Cardiac muscle cell (in vitro differentiated cells and primary cell): ENCODE measurements at places on chromosomes 13 and 19.

DNA sequence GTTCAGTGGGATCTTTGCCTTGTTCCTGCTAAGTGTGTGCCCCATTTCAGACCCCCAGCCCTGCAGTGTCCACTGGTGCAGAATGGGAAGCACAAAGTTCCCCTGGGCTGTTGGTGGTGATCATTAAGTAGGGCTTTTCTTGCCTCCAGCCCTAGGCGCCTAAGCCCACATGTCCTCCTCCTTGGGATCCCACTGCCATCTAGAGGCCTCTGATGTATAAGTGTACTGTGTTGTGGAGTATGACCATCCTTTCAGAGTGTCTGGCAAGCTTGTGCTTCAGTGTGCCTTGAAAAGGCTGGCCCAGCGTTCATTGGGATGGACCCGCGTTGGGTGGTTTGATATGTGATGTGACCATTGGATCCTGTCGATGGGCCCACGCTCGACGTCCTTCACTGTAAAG lies 71.2 kb downstream of the WASF3 start:
- H3K4me1 ChIP-seq, result peaks cover 3% of the 10 kb centered on the region
- H3K27ac ChIP-seq, result no peak overlapping the region
- H3K4me3 ChIP-seq, result no peak overlapping the region
- H3K27me3 ChIP-seq, result no peaks in the 10 kb centered on the region

DNA sequence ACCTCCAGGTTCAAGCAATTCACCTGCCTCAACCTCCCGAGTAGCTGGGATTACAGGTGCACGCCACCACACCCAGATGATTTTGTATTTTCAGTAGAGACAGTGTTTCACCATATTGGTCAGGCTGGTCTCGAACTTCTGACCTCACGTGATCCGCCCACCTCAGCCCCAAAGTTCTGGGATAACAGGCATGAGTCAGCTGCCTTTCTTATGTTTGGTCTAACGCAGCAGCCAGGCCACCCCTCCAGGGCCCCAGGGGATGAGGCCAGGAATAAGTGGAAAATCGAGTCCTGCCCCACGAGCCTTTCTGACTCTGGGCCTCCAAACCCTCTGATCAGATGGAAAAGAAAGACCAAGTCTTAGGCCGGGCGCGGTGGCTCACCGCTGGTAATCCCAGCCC lies 44.5 kb downstream of the CERS4 start:
- no peak overlapping the region for H3K4me3 ChIP-seq
- H3K36me3 ChIP-seq, result peaks cover 17% of the 10 kb centered on the region
- no peaks in the 10 kb centered on the region for H3K27me3 ChIP-seq
- DNase-seq, result no peak
- H3K4me1 ChIP-seq, result no peaks in the 10 kb centered on the region
- no peak overlapping the region for H3K27ac ChIP-seq

- no peak for DNase-seq
- no peak overlapping the region for H3K27ac ChIP-seq
- no peak overlapping the region for H3K4me3 ChIP-seq
- H3K4me1 ChIP-seq, result no peaks in the 10 kb centered on the region
These were observed 4.7 kb upstream of the CYP4F3 start for GRCh38 chr19:15636026-15636425.

- no peak overlapping the region for H3K27ac ChIP-seq
- H3K4me3 ChIP-seq, result no peak overlapping the region
- no peak for DNase-seq
These were observed 202.4 kb downstream of the LMO7 start for GRCh38 chr13:75838366-75839005.

- peak overlapping the region; percentile 90 for H3K27ac ChIP-seq
- H3K4me3 ChIP-seq, result peak overlapping the region; percentile 75
- peak; percentile 82 for DNase-seq
- no peaks in the 10 kb centered on the region for H3K27me3 ChIP-seq
- no peaks in the 10 kb centered on the region for H3K36me3 ChIP-seq
- H3K4me1 ChIP-seq, result peaks cover 20% of the 10 kb centered on the region
These were observed 19.3 kb upstream of the GATAD2A start for GRCh38 chr19:19385896-19386869.

GRCh38 chr19:41480336-41480735 lies 37.4 kb downstream of the ERICH4 start:
- H3K27me3 ChIP-seq, result no peaks in the 10 kb centered on the region
- H3K27ac ChIP-seq, result no peak overlapping the region
- H3K4me3 ChIP-seq, result no peak overlapping the region
- H3K4me1 ChIP-seq, result no peaks in the 10 kb centered on the region

- no peaks in the 10 kb centered on the region for H3K27me3 ChIP-seq
- H3K27ac ChIP-seq, result no peak overlapping the region
- H3K36me3 ChIP-seq, result no peaks in the 10 kb centered on the region
- H3K4me3 ChIP-seq, result no peak overlapping the region
These were observed 38.4 kb upstream of the PEPD start for GRCh38 chr19:33559996-33560395.

GRCh38 chr19:39406656-39407409 lies at the start of gene ZFP36:
Gene ZFP36, plus strand, starts transcription at chr19:39406847. Its CDS starts 58 bp downstream, at chr19:39406905.
- H3K36me3 ChIP-seq, result no peaks in the 10 kb centered on the region
- no peaks in the 10 kb centered on the region for H3K27me3 ChIP-seq
- peaks cover 27% of the 10 kb centered on the region for H3K4me1 ChIP-seq
- DNase-seq, result peak; percentile 90
- H3K4me3 ChIP-seq, result peak within 1 kb of the TSS; percentile 89
- peak within 1 kb of the TSS; percentile 86 for H3K27ac ChIP-seq

DNA sequence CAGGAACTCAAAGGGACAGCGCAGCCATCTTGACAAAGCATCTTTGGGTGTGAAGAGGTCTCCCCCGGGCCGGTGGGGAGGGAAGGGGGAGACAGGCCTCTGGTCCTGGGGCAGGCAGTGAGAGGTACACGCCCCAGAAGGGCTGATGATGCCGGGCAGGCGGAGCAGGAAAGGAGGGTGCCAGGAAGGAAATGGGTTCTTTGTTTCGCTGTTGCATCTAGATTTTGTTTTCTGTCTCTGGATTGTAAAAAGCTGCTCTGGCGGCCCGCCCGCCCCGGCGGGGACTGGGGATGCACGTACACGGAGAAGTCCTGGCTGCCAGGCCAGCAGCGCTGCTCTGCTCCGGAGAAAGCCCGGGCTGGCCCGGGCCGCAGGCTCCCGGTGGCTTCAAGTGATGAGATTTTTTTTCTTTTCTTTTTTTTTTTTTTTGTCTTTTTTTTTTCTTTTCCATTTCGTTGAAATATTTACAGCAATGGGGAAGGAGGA lies 13.2 kb upstream of the ASF1B start:
- peak; percentile 82 for DNase-seq
- no peaks in the 10 kb centered on the region for H3K27me3 ChIP-seq
- H3K4me1 ChIP-seq, result peaks cover 18% of the 10 kb centered on the region

DNA sequence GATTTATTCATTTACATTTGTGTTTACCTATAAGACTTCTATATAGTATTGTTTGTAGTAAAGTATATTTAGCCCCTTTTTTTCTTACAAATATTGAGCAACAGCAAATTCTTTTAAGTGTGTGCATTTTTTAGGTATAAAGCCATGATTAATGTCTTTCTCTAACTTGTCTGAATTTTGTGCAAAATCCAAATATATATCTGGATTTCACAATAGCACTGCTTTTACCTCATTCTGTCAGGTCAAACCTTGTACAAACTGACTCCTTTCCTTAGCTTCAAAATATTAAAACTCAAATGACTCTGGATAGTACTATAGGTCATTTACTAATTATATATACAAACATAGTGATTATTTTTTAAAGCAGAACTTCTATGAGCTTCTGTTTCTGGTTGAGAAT lies 563.0 kb upstream of the SPRY2 start:
- H3K27ac ChIP-seq, result no peak overlapping the region
- no peak for DNase-seq
- H3K4me1 ChIP-seq, result no peaks in the 10 kb centered on the region

- no peaks in the 10 kb centered on the region for H3K27me3 ChIP-seq
- H3K4me3 ChIP-seq, result no peak overlapping the region
- no peak for DNase-seq
- peaks cover 11% of the 10 kb centered on the region for H3K4me1 ChIP-seq
These were observed 27.9 kb upstream of the KLF2 start for GRCh38 chr19:16296713-16297112.

DNA sequence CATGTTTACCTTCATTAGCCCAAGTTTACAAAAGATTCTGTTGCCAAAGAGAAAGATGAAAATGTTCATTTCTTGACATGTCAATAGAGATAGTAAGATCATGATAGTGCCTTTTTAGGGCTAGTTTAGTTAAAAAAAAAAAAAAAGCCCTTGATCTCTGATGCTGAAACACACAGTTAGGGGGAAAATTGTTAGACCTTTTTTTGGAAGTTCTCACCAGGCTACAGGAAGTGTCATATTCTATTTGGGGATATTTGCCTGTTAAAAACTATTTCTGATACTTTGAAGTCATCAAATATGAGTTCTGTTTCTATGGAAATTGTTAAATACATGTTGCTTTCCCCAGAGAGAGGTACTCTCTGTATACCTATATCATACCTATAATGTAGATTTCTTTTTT lies 21.6 kb downstream of the SLAIN1 start:
- H3K36me3 ChIP-seq, result peaks cover 2% of the 10 kb centered on the region
- H3K4me1 ChIP-seq, result no peaks in the 10 kb centered on the region
- no peaks in the 10 kb centered on the region for H3K27me3 ChIP-seq
- no peak for DNase-seq
- no peak overlapping the region for H3K27ac ChIP-seq
- no peak overlapping the region for H3K4me3 ChIP-seq

DNA sequence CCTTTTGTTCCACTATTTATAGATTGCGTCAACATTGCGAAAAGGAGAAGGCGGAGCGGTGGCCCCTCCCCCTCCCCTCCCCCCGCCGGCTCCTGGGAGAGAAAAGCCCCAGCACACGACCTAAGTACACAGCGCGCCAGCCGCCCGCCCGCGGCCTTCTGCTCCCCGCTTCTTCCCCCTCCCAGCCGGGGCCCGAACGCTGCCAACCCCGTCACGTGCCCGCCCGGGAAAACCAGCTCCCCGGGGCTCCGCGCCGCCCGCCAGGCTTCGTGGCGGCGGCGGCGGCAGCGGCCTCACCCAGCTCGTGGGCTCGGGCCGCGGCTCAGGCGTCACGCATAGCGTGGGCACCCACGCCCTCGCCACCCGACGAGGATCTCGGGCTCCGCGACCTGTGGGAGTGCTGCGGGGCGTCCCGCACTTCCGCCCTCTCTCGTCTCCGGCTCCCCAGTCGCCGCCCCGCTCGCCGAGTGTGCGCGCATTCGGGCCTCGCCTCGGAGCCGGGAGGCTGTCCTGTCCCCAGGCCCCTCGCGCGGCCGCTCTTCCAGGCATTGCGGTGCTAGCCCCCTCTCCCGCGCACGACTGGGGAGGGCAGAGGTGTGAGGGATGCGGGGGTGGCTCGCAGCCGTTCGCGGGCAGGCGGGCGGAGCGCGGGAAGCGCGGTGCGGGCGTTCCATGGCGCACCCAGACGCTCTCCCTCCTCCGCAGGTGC lies 110.5 kb downstream of the KCNRG start:
- peaks cover 10% of the 10 kb centered on the region for H3K4me1 ChIP-seq
- peak; percentile 84 for DNase-seq
- H3K27me3 ChIP-seq, result peaks cover 76% of the 10 kb centered on the region

GRCh38 chr13:113598481-113598880 lies 13.9 kb downstream of the TFDP1 start:
- no peaks in the 10 kb centered on the region for H3K36me3 ChIP-seq
- H3K27me3 ChIP-seq, result no peaks in the 10 kb centered on the region
- no peak for DNase-seq
- no peak overlapping the region for H3K4me3 ChIP-seq
- H3K4me1 ChIP-seq, result no peaks in the 10 kb centered on the region

- H3K27me3 ChIP-seq, result no peaks in the 10 kb centered on the region
- no peak for DNase-seq
- H3K27ac ChIP-seq, result peak overlapping the region; percentile 87
These were observed 366.9 kb downstream of the KLF12 start for GRCh38 chr13:73767191-73767741.

- no peaks in the 10 kb centered on the region for H3K36me3 ChIP-seq
- no peak overlapping the region for H3K4me3 ChIP-seq
- no peaks in the 10 kb centered on the region for H3K27me3 ChIP-seq
- H3K4me1 ChIP-seq, result no peaks in the 10 kb centered on the region
- DNase-seq, result no peak
- no peak overlapping the region for H3K27ac ChIP-seq
These were observed 15.5 kb downstream of the KCNN1 start for GRCh38 chr19:17982430-17982829.

GRCh38 chr13:78662467-78662866 lies 3.5 kb upstream of the OBI1 start:
- no peak for DNase-seq
- no peak overlapping the region for H3K27ac ChIP-seq
- no peaks in the 10 kb centered on the region for H3K36me3 ChIP-seq
- peaks cover 6% of the 10 kb centered on the region for H3K4me1 ChIP-seq
